Activated effector memory CD4-positive, alpha-beta T cell treated with anti-CD3 and anti-CD28 coated beads, Interleukin-2, amount 50 U/mL, for 16 hours (primary cell): ENCODE measurements at places on chromosomes 2 and 18.

DNA sequence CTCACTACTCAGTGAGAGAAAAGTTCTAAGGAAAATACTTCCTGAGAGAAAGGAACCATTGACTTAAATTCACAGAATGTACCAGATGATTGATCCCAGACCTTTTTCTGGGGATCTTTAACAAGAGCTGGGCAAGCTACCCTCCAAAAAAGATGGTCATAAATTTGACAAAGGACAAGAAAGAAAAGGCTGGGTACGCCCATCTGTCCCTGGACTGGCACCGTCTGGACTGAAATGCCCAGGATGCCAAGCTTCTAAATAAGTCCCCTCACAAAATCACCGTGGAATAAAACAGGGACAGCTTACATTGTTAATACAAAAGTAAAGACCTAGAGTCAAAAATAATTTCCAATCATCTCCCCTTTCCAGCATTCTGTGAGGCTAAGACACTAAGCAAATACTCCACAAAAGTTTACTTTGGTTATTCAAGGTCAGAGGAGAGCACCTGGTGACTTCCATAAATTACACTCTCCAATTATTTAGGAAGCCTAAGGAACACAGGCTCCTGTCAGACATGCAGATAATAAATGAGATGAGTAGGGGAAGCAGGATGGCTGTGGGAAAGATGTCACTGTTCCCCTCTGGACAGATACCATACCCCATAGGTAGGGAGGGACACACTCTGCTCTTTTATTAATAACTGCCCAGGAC lies 69.9 kb downstream of the UXS1 start:
- no peak for DNase-seq

DNA sequence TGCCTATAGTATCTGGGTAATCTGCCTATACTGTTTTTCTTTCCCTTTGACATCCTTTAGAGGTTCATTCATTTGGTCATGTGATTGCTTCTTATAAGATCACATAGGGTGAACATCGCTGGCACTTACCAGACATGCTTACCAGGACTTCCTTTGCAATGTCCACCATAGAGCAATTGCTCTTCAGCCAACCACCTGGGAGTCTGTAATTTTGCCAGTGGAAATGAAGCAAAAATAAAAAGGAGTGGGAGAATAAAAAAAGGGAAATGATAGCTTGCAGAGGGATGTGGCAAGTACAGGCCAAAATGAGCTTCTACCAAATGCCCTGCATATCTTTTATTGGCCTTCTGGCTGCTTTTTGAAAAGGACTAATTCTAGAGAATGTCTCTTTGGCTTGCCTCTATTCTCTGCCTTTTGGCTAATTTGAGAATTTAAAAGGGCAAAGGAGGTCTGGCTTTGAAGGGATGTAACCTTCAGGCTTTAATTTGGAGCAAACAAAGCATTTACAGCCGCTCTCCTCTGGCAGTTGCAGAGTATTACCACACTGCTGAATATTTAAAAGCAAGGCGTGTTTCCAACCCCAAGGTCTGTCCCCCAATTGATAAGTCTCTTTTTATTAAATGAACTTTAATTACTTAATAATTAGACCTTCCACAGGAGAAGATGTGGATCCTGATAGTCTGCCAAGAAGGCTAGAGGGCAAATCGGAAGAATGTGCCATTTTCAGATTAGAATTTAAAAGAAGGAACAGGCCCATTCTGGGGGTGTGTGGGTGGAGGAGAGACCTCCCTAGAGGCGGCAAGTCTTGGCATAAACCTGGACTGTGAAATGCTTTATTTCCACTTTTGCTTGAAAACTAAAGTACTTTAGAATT lies 557.9 kb downstream of the DCC start:
- DNase-seq = no peak

DNA sequence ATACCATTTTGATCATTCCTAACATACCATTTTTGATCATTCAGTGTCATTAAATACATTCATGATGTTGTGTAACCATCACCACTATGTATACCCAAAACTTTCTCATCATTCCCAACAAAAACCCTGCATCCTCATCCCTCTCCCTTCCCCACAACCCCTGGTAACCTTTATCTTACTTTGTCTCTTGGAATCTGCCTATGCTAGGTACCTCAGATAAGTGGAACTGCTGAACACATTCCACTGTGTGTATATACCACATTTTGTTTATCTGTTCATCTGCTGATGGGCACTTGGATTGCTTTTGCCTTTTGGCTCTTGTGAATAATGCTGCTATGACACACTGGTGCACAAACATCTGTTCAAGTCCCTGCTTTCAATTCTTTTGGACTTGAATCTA lies 83.8 kb upstream of the TFCP2L1 start:
- no peak for DNase-seq

DNA sequence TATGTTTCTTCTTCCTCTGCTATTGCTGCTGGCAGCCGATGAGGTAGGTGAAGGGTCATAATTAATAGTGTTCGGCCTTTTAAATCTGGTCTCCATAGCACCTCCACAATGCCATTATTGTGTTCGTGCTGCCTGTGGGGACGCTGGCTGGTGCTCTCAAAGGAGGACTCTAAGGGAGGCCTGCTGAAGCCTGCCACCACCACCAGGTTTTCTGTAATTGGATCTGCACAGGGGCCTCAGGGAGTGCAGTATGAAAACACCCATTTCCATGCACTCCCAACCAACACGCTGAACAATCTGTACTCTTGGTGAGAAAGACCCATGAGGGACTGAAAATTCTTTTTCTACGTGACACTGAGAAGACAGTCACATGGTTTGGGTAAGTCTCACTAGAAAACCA lies 17.6 kb upstream of the CLIP4 start:
- no peak for DNase-seq

DNA sequence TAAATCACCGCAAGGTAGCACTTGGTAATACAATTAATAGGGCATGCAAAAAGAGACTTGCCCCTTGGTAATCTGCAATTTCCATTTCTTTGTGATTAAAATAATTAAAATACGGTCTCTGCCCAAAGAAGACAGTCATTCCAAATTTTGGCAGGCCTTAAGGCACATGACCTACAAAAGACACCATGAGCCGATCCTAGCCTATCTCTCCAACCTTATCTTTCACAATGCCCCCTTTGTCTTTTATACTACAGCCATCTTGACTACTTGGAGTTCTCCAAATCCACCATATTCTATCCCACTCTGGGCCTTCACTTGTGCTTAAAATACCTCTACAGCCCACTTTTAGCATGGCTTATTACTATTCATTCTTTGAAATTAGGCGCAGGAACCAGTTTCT lies 23.3 kb downstream of the CFAP210 start:
- DNase-seq = no peak

DNA sequence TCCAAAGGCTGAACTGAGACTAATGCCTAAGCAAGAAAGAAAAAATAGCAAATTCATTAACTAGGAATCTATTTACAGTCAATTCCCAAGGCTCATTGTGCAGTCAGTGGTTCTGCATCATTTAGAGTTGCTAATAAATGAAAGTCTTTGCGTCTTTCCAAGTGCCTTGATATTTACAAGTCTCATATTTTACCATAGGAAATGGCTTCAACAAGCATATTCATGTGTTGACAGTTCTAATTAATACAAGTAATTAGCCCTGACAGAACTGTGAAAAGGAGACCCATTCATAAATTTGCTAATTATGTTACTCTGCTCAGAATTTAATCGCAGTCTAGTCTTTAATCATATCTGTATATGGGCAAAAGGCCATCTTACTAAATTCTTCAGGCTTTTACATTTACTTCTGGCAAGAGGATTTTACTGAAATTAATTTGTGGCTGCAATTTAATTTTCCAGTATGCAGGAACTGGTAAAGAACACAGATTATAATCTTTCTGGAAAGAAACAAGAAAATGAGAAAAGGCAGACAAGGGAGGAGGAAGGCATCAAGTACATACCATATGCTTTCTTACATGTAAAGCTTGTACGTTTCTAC lies 126.4 kb downstream of the RHBDD1 start:
- no peak for DNase-seq

- DNase-seq = no peak
Measured at GRCh38 chr2:10079870-10080535, at the start of gene CYS1. Gene CYS1, minus strand, starts transcription at chr2:10080411. Its CDS starts 188 bp downstream, at chr2:10080223.

GRCh38 chr2:169129703-169130243 lies 60.4 kb downstream of the DHRS9 start:
- no peak for DNase-seq

GRCh38 chr2:176149939-176150583 lies 1.3 kb upstream of the HOXD4 start:
- DNase-seq = peak; percentile 31

- peak; percentile 8 for DNase-seq
Measured at GRCh38 chr2:29261003-29261402, 145.8 kb downstream of the CLIP4 start.

- DNase-seq = peak; percentile 74
Measured at GRCh38 chr18:8754995-8755960, 49.9 kb downstream of the MTCL1 start.

GRCh38 chr2:84496386-84496785 lies 19.9 kb upstream of the DNAH6 start:
- DNase-seq = no peak

DNA sequence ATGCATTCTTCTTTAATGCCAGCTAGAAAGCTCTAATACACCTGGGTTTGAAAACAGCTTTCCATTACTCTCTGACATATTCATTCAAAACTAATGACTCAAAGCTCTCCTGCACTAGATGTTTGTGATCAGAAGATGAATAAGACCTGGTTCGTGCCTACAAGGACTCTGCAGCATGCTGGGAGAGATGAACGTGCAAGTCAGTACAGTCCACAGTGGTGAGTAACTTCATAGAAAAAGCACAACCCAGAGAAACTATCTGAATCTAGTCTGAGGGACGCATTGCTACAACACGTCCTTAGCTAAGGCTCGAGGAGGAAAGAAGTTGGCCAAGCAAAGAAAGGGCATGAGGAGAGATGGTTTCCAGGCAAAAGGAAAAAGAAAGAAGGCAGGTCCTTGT lies 234.3 kb downstream of the OSR1 start:
- no peak for DNase-seq

DNA sequence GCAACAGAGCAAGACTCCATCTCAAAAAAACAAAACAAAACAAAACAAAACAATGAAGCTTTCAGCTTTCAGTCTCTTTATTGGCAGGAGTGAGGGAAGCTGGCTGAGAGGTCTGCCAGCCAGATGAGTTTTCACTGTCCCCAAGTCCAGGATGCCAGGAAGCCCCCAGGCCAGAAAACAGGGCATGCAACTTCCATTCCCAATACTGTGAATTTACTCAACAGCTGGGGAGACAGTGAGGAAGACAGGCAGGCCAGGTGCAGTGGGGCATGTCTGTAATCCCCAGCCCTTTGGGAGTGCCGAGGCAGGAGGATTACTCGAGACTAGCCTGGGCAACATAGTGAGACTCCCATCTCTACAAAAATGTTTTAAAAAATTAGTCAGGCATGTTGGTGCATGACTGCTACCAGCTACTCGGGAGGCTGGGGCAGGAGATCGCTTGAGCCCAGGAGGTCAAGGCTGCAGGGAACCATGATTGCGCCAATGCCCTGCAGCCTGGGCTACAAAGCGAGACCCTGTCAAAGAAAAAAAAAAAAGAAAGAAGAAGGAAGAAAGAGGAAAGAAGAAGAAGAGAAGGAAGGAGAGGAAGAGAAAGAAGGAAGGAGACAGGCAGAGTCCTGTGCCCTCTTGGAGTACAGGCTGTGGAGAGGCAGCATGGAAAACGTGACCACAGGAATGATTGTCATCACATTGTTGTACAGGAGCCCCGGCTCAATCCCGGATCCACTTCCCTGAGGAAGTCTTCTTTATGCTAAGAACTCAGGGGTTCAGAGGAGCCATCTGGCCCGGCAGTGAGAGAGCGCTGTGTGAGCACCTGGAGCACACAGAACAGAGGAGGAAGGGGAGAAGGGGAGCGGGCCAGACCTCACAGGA lies 29.2 kb upstream of the POMC start:
- no peak for DNase-seq

GRCh38 chr2:26190369-26190768 lies 17.5 kb downstream of the GAREM2 start:
- DNase-seq = no peak

DNA sequence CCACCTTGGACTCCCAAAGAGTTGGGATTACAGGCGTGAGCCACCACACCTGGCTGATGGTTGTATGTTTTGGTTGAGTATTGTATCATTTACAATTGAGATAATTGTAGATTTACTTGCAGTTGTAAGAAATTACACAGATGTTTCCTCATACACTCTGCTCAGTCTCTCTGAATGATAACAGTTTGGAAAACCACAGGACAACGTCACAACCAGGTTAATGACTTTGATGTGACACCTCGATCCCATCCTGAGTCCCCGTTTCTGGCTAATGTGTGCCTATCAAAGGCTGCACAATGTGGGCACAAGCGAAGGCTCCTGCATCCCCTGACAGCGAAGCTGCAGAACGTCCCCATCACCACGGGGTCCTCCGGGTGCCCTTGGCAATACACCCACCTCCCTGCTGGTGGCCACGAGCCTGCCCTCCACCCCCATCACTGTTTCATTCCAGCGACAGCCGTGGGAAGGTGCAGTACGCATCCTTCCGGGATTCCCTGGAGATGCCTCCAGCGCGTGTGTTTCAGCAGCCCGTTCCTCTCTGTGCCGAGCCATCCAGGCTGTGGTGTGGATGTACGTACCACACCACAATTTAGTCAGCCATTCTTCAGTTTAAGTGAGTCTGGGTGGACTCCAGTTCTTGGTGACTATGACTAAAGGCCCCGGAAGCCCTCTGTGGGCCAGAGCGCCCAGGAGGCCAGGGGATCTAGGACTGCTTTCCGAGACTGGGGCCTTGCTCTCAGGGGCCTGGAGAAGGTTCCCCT lies 4.3 kb upstream of the PDCD1 start:
- no peak for DNase-seq

- DNase-seq = no peak
Measured at GRCh38 chr2:54635554-54636152, 87.8 kb upstream of the EML6 start.

GRCh38 chr2:19848029-19848750 lies 53.6 kb downstream of the TTC32 start:
- DNase-seq = no peak

DNA sequence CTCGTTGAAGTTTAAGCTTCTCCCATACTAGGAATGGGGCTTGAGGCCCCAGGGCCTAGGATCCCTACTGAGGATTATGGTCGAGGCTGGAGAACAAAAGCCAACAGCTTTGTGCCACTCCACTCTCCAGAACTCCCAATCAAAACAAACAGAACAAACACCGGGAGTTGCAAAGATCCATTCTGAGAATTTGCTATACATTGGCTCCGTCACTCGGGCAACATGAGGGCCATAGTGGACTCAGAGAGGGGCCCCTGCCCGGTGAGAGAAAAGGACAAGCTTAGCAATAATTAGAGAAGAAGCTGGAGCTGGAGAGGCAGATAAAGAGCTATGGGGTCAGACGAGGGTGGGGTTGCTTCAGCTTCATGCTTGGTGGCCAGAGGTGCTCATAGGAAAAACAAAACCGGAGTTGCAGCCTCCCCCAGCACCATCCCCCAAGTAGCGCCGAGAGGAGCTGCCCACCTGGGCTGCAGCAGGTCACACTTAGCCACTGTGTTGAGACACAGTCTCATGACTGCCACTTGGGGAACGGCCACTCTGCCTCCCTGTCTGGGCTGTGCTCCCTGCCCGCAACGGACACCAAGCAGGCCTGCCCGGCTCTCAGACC lies 142.3 kb upstream of the HAAO start:
- no peak for DNase-seq

DNA sequence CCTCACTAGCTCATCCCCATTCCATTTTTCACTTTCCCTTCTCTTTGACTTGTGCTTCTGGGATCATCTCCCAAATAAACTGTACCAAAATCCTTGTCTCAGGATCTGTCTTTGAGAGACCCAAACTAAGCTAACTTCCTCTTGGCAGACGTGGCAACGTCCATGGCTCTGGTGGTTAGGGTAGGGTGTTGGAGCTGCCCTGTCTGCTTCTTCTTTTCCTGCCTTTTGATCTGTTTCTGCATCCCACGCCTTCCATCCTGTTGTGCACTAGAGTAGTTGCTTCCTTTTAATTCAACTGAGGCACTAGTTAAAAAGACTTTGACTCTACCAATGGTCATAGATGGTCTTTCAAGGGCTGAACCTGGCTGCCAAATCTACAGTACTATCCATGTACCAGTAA lies 5.5 kb upstream of the MAP4K4 start:
- no peak for DNase-seq
